GM23338 (cell line): ENCODE measurements at places on chromosomes 2 and 18. TPM values are rescaled to one million over a fixed set of nuclear protein-coding genes. Genes with fewer than 3 reads are reported as not detected.

DNA sequence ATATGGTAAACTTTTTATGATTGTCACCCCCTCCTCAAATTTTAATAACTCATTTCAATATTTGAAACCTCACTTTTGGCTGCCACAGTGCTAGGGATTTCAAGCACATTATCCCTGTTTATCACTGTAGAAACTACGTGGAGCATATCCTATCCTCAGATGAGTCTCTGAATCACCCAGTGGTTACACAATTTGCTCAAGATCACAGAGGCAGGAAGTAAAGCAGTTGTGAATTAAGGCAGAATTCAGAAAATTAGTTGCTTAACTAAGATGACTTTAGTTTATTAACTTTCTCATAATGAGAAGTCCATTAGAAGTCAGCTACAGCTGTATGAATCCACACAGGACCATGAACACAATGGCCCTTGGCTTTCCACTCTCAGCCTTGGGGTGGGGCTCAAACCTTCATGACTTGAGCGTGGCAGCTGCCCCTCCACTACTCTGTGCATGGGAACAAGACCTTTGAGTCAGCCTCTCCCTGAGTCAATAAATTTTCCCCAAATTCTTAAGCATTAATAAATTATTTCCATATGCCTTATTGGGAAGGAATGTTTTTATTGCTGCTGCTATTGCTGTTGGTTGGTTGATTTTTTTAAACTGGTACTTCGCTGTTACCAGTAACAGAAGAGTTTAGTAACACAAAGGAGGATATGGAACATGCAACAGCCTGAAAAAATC is 369.0 kb downstream of the CBLN2 start:
- no peak overlapping the region for H3K4me3 ChIP-seq
- H3K36me3 ChIP-seq: 0 out of 2 replicates have a peak, but pooled peaks cover 13% of the 10 kb centered on the region
- no peak overlapping the region for H3K27ac ChIP-seq
- DNase-seq: no peak
- H3K4me1 ChIP-seq: no peaks in the 10 kb centered on the region

- DNase-seq: no peak
- H3K36me3 ChIP-seq: peaks cover 15% of the 10 kb centered on the region; the same call in 1 of the 2 replicates
- no peaks in the 10 kb centered on the region for H3K27me3 ChIP-seq
Measured at GRCh38 chr2:120991441-120991840, 255.8 kb downstream of the GLI2 start.

DNA sequence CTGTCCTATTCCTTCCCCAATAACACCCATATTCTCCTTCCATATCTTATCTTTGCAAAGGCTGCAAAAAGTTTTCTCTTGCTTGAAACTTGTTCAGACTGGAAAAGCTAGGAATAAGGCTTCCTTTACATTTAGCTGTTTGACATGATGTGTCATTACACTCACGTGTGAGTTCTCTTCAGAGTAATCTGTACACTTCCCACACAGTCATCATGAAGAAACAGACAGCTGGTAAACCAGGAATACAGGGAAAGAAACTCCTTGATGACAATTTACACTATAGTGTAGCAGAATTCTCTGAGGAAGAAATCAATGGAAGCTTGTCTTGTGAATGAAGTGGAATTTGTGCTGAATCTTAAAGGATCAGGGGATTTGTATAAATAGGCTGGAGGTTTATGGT is 628.6 kb upstream of the CDH2 start:
- H3K4me1 ChIP-seq: 0 out of 2 replicates have a peak, but pooled peaks cover 7% of the 10 kb centered on the region
- no peak overlapping the region for H3K27ac ChIP-seq
- no peak overlapping the region for H3K4me3 ChIP-seq
- DNase-seq: no peak
- no peaks in the 10 kb centered on the region for H3K36me3 ChIP-seq

- no peak for DNase-seq
- no peaks in the 10 kb centered on the region for H3K27me3 ChIP-seq
- peaks cover 3% of the 10 kb centered on the region; the same call in 1 of the 2 replicates for H3K4me1 ChIP-seq
- H3K27ac ChIP-seq: no peak overlapping the region
- H3K36me3 ChIP-seq: no peaks in the 10 kb centered on the region
Measured at GRCh38 chr2:122061206-122061605, 305.8 kb downstream of the TSN start.

- no peak overlapping the region for H3K4me3 ChIP-seq
- H3K27me3 ChIP-seq: no peaks in the 10 kb centered on the region
- 0 out of 2 replicates have a peak, but pooled peaks cover 9% of the 10 kb centered on the region for H3K4me1 ChIP-seq
- H3K27ac ChIP-seq: no peak overlapping the region
- peaks cover 13% of the 10 kb centered on the region; the same call in 1 of the 2 replicates for H3K36me3 ChIP-seq
- DNase-seq: no peak
Measured at GRCh38 chr2:172345956-172346555, 81.3 kb upstream of the ITGA6 start.

GRCh38 chr18:51196811-51197660 is 445 bp downstream of the MEX3C start:
- no peaks in the 10 kb centered on the region for H3K27me3 ChIP-seq
- no peaks in the 10 kb centered on the region for H3K36me3 ChIP-seq
- no peak overlapping the region for H3K27ac ChIP-seq

- H3K36me3 ChIP-seq: no peaks in the 10 kb centered on the region
- peaks cover 11% of the 10 kb centered on the region for H3K4me1 ChIP-seq
- no peak overlapping the region for H3K27ac ChIP-seq
Measured at GRCh38 chr2:41772697-41773096, 275.1 kb upstream of the PKDCC start.

GRCh38 chr18:77102259-77103040 is 30.1 kb downstream of the MBP start:
- H3K36me3 ChIP-seq: no peaks in the 10 kb centered on the region
- H3K4me3 ChIP-seq: no peak overlapping the region
- no peaks in the 10 kb centered on the region for H3K27me3 ChIP-seq
- H3K27ac ChIP-seq: no peak overlapping the region

The PLCL1 gene
- 0.12 TPM in 1 of 2 replicates, not detected in the other for total RNA-seq

The RUFY4 gene
- 0.04 TPM in 1 of 2 replicates, not detected in the other for total RNA-seq

The DLX1 gene
- total RNA-seq: not detected in 2 replicates

The NCK2 gene
- total RNA-seq: 59.9 and 62.4 TPM in 2 replicates
